GM06990 (cell line): ENCODE measurements at places on chromosomes 3 and 15.

GRCh38 chr3:196127308-196128040 lies 45.6 kb upstream of the TFRC start:
- no peak for DNase-seq

GRCh38 chr15:95503640-95504225 lies 826.8 kb upstream of the NR2F2 start:
- DNase-seq = peak; percentile 31

GRCh38 chr3:67605377-67605776 lies 49.0 kb downstream of the SUCLG2 start:
- no peak for DNase-seq

DNA sequence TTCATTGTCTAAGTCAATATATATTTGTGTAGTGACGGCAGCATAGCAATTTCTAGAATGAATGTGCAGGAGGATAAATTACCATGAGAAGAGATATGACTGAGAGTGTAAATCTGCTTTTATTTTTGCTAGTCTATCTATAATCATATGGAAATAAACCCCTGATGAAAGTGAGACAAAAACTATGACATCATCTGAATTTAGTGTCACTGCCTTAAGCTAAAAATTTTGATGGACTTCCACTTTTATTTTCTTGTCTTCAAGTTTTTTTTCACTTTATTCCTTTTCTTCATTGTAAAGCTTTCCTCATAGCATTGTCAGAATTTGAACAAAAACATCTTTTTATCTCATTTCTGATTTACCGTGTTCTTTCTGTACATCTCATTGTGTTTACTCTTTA lies 242.0 kb downstream of the CHST2 start:
- DNase-seq = no peak

- no peak for DNase-seq
Measured at GRCh38 chr3:105456017-105456416, 89.3 kb downstream of the ALCAM start.

GRCh38 chr3:21962456-21962855 lies 211.4 kb upstream of the ZNF385D start:
- DNase-seq = no peak

DNA sequence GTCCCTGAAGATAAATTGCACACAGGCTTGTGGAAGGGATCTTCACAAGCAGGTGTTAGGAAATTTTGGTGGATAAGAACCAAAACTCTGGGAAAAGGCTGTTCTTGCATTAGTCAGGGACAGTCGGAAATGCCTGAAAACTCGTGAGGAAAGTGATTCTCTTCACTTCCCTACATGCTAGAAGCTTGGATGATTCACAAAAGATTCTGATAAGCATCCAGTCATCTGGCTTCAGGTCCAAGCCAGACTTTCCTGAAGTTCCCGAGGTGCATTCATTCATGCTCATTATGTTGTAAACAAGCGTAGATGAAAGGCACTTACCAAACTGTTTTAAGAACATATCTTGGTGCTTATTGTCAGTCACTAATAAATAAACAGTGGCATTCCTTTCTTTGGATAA lies 1028.7 kb downstream of the NTRK3 start:
- DNase-seq = no peak

GRCh38 chr15:100847194-100847593 lies 32.4 kb upstream of the ALDH1A3 start:
- DNase-seq = no peak

DNA sequence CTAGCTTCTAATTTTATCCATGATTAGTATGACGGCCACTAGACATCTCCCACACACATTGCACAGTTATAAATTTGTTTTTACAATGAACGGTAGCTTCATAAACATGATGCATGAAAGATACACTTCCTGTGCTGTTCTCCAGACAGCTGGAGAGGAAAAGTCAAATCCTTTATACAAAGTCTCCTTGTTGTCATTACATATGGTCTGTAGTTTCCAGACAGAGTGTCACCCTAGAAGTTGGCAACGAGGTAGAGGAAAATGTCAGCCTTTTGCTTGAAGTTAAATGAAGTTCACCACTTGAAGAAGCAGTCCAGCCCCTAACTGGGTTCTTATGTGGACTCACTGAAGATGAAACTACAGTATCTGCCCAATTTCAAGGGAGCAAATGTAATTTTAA lies 253.0 kb upstream of the P2RY1 start:
- DNase-seq = no peak

DNA sequence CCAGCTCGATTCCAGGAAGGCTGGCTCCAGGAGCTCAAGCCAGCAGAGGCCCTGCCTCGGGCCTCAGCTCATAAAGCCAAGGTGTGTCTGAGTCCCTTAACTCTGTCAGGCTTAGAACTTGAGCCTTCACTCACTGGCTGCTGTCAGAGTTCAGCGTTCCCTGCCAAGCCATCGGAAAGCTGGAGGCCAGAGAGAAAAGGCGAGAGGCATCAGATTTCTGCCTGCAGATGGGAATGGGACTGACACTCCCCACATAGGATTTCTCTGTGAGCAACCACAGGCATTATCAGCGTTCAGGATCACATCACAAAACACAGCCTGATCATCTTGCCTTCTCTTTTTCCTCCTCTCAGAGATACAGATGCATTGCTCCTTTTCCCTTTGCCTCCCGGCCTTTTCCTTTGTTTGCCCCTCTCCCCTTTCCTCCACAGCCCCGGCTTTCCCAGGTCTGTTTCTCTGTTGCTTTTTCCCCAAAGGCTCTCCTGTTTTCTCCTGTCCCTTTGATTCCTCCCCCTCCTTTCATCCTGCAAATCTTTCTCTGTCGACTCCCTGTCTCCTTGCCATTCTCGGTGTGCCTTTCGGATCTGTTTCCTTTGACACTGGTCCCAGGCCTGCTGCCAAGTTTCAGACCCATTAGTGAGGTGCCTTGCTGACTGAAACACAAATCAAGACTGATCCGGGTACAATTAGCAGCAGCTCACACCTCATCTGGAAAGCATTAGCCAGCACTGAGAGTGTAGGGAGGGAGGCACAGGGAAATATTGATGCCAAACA lies 44.5 kb upstream of the BOC start:
- no peak for DNase-seq

DNA sequence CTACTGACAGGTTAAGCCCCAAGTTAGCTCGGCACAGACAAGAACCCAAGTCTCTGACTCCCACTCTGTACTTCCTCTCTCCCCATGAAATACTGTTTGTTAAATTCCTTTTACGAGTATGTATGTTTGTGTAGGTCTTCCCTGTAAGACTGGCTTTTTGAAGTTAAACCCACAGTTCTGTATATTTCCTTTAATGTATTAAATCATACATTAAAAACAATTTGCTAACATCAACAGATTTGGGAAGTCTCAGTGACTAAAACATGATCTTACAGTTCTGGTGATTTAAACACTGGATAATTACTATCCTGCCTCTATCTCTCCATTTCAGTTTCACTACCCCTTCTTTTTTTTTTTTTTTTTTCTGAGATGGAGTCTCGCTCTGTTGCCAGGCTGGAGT lies 4.4 kb downstream of the CMTM6 start:
- DNase-seq = no peak

DNA sequence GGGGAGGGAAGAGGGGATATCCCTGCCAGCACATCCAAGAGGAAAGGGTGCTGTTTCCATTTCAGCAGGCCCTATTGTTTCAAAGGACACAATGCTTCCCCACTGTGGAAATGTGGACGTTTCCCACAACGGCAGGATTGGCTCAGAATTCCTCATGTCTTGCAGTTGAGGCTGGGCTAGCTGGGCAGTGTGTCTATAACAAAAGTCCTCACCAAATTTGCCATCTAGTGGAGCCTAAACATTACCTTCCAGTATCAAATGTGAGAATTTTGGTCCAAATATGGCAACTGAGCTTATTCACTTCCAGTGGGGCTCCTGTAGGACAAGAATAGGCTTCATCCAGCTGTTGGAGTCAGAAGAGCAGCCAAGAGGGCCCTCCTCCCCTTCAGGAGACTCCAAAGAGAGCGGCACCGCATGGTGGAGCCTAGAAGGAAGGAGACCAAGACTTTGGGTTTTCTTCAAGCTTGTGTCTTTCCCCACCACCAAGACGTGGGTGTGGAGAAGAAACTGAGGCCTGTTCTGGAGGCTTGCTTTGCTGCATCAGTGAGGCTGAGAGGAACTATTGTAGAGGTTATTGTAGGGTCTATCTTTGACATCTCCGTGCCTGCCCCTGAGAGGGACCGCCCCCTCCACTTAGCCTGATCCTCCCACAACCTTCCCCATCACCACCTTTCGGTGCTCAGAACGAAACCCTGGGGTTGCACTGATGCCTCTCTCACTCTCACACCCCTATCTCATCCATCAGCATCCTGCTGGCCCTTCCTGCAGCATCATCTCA lies 45.3 kb upstream of the SLCO2A1 start:
- no peak for DNase-seq

- DNase-seq = no peak
Measured at GRCh38 chr15:41417418-41418195, 712 bp downstream of the RTF1 start.

DNA sequence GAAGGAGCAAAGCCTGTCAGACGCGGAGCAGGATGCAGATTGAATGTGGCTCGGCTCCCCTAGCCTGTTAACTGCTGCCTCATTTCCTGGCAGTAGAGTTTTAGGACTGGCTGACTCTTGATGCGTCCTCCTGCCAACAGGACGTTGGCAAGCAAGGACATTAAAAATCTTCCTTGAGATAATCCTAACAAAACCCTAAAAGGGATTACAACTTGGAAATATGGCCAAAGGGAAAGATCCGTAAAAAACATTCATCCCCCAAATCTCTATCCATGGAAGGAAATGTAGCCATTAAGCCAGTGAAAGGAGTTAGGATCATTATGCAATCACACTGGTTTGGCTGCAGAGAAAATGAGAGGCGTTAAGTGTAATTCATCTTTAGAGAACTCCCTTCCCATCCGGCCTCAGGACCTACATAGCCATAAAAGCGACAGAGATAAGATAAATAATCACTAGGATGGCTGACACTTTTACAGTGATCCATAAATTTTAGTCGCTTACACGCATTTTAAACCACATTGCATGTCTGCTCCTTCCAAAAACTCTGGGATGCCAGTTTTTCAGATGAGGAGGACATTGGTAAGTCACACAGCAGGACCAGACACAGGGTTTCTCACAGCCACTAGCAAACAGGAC lies 44.5 kb upstream of the C3orf80 start:
- no peak for DNase-seq

- no peak for DNase-seq
Measured at GRCh38 chr3:30289766-30290165, 316.6 kb upstream of the TGFBR2 start.

DNA sequence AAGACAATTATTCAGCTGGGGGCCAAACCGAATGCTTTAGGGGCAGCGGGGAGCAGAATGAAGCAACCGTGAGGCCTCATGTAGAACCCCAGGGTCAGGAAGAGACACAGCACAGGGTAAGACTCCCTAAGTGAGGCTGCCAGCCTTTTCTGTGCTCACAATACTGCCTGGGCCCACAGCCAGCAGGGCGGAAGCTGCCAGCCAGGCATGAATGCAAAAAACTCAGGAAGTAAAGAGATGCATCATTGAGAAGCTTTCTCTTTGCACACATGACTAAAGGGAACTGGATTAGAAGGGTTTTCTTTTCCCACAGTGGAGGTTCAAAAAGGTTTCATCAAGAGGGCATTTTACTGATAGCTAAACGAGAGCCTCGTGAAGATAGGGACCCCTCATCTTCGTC lies 33.3 kb downstream of the CA12 start:
- no peak for DNase-seq

- no peak for DNase-seq
Measured at GRCh38 chr15:58732625-58733363, 16.7 kb downstream of the ADAM10 start.
